H9 (cell line): ENCODE measurements at places on chromosomes 5 and 9. TPM values are rescaled to one million over a fixed set of nuclear protein-coding genes. Genes with fewer than 3 reads are reported as not detected.

- no peak for DNase-seq
These were observed 2.2 kb downstream of the FNIP1 start for GRCh38 chr5:131794586-131794985.

- no peak for DNase-seq
These were observed 48.2 kb upstream of the ZNF169 start for GRCh38 chr9:94210616-94211603.

DNA sequence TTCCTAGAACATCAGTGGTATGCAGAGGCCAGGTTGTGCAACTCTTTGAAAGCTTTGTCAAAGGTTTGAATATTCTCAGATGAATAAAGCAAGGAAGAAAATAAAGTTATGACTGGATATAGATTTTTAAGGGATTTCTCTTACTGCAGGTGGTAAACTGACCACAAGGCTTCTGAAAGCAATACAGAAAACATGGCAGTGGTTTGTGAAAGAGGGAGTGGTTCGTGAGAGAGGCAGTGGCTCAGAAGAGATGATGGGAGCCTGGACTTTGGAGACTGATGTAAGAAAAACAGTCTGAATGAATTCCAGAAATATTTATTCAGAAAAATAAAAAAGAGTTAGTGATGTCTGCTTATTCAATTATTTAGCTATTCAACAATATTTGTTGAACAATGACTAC is 380.4 kb upstream of the CTNND2 start:
- DNase-seq = no peak

DNA sequence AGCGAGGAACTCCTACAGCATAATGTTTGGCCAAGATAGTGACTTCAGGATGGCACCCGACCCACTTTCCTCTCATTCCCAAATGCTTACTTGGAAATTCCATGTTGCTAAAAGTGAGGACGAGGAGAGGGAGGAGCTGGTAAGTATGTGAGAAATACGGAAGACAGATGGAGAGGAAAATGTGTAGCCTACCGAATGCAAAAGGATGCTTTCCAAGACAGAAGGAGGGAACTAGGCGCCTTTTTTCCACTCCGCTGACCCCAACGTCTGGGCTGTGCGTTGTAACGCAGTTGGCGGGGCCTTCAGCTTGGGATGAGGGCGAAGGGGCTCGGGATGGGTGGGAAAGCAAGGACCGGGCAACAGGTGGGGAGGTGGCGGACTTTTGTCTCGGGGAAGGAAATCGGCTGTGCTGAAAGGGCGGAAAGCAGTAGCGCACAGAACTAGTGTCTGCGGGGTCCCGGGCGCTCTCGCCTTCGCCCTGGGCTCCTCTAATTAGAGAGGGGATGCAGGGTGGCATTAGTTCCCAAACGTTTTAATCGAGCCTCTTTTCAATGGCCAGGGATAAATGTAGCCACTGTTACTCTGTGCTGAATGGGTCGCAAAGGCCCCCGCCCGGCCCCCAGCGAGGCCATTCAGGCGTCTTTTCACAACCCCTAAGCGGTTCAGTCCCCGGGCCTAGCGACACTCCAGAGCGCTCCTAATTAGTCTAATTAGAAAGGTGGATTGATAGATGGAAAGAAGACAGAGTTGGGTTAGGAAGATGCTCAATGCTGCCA is 12.6 kb downstream of the FOXD1 start:
- peak; percentile 57 for DNase-seq

DNA sequence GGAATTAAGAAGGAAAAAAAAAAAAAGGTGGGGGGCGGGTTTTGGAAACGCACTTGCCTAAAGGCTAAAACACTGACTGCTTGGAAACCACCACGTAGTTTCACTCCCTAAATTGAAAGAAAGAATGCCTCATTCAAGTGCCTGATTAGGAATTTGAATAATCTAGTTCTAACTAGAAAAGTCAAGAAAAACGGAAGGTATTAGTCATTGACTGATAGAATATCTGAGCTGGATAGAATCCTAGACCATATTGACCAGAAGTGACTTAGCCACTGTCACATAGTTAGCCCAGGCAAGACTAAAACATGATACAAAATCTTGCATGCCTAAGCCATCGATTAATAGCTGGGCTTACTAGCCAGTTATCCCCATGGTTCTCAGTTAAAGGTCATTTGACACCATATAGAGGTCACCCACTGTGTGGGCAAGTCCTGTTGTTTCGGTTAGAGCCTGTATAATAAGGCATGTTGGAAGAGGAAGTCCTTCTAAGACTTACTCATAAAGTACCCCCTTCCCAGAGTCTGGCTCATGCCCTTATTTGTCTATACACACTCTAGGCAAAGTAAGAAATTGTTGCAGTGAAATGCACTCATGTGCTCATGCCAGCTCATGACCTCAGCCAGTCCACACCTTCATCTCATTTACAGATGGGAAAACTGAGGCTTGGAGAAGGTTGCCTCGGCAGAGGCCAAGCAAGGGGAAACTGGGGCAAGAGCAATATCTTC is 40.2 kb downstream of the SH3RF2 start:
- no peak for DNase-seq

- DNase-seq = no peak
These were observed 5.7 kb downstream of the HBEGF start for GRCh38 chr5:140340605-140341121.

GRCh38 chr5:32942225-32942989 is 231.3 kb downstream of the NPR3 start:
- DNase-seq = peak; percentile 32

DNA sequence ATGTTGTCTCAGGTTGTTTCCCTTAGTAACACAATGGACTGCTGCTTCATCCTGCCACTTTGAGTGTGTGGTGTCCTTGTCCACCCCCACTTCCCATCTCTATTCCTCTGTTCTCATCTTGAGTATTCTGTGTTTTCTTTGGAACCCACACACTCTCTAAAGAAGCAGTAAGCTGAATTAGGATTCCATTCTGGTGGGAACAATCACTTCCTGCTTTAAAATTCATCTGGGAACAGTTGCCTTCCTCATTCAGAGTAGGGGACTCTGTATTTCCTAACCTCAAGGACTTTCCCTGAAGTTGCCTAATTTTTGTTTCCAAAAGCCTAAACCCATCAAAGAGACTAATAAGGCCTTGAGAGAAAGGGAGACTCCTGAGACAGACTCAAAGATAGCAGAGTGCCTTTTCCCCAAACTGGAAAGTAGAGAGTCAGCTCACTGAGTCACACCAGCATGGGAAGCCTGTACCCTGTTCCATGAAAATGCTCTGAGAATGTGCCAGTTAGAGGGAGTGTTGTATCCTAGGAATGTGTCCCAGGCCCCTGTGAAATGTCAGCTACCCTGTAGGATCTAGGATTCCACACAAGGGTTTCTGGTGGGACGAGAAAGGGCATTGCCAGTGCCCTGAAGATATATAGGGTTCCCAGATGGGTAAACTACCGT is 63.6 kb downstream of the CCDC192 start:
- no peak for DNase-seq

The SPATA6L gene
- 0.75 and 0.87 TPM in 2 replicates for total RNA-seq

The ADAMTS6 gene
- 0.29 and 0.33 TPM in 2 replicates for total RNA-seq

The PLK2 gene
- 24.3 and 26.2 TPM in 2 replicates for total RNA-seq

The KIF4B gene
- 0.04 and 0.07 TPM in 2 replicates for total RNA-seq

The CDH6 gene
- 10.8 and 11.7 TPM in 2 replicates for total RNA-seq
